Non-pigmented ciliary epithelial cell (primary cell): ENCODE measurements at places on chromosomes 6 and 20.
A peak's percentile ranks its signal among the peaks of the same experiment; 100 is the strongest.

- no peak for DNase-seq
Measured at GRCh38 chr20:21826976-21827375, 121.5 kb downstream of the PAX1 start.

DNA sequence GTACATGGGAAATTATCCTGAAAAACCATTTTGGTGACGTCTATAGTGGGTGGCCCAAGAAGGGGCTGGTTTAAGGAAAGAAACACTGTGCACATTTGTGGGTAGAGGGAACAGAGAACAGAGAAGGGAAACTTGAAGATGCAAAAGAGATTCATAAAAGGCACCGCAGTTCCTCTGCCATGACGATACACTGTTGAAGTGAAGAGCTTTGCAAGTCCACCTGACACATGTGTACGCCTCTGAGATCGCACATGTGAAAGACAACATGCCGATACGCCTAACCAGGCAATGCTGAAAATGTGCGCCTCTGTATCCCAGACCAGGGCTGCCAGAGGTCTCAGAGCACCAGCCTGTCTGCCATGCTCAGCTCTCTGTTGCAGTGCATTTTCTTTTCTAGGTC is 180.9 kb downstream of the KIF16B start:
- DNase-seq, result no peak

- no peak for DNase-seq
Measured at GRCh38 chr6:161586887-161587286, 313.0 kb upstream of the AGPAT4 start.

GRCh38 chr6:170008294-170008785 is 256.9 kb downstream of the ERMARD start:
- DNase-seq, result no peak

- no peak for DNase-seq
Measured at GRCh38 chr6:50995036-50995435, 176.4 kb downstream of the TFAP2B start.

GRCh38 chr20:2738331-2739041 is 45.9 kb downstream of the EBF4 start:
- no peak for DNase-seq

DNA sequence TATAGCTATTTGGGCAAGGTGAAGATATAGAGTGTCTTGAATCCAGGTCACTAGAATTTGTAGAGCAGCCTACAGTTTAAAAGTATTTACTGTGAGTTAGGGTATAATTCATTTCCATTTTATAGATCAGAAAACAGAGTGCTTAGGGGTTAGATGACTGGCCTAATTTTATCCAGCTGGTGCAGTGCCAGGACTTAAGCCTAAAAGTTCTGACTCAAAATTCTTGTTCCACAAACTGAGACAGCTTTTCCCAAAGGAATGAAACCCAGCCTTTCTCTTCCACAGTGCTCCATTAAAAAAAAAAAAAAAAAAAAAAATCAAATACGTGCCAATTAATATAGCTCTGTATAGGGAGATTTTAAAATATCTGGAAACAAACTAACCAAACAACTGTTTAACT is 441.0 kb upstream of the MARCKS start:
- no peak for DNase-seq

GRCh38 chr6:25297039-25297441 is 17.9 kb downstream of the CARMIL1 start:
- no peak for DNase-seq

DNA sequence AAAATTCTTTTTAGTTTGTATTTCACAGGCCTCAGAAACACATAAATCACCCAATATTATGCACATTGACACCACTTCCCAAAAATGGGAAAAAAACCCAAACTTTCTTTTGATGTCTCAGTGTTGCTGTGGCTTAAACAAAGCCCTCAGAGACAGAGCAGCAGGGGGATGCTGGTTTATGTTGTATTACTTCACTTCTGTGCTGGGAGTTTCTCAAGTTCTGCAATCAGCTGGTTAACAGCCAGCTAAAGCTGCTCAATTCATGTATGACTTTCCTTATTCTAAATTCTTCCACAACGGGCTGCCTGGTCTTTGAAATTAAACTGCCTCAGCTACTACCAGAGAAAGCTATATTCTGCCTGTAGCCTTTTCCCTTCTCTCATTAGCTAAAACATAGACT is 5.6 kb downstream of the FILIP1 start:
- no peak for DNase-seq

DNA sequence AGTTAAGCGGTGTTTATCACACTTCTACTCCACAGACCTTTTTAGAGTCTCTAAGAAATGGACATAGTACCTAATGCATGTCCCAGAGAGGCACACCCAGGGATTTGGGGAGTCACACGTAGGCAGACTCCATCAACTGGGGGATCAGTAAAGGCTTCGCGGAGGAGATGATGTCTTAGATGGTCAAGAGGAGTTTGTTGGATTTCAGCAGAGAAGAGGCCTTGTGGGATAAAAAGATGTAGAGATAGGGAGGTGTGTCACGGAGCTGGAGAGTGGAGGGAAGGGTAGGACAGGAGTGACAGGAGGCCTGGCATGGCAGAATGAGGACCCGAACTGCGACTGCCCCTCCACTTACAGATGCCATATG is 9.1 kb downstream of the DYNLRB1 start:
- DNase-seq, result no peak

- no peak for DNase-seq
Measured at GRCh38 chr6:43339168-43339567, 30.3 kb downstream of the ZNF318 start.

GRCh38 chr6:37631295-37631694 is 66.4 kb downstream of the MDGA1 start:
- DNase-seq, result no peak

- DNase-seq, result peak; percentile 54
Measured at GRCh38 chr6:157323966-157324300, 614 bp upstream of the TMEM242 start.

DNA sequence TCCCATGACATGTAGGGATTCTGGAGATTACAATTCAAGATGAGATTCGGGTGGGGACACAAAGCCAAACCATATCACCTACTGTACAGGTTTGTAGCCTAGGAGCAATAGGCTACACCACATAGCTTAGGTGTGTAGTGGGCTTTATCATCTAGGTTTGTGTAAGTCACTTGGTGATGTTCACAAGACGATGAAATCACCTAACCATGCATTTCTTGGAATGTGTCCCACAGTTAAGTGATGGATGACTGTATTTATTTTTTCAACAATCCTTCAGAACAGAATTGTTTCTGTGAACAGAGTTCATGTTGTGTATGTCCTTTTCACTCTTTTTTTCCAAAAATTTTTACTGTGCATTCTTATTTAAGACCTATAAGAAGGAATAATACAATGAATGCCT is 76.1 kb downstream of the DTD1 start:
- DNase-seq, result no peak

- DNase-seq, result no peak
Measured at GRCh38 chr6:138614151-138614550, 114.9 kb upstream of the NHSL1 start.

DNA sequence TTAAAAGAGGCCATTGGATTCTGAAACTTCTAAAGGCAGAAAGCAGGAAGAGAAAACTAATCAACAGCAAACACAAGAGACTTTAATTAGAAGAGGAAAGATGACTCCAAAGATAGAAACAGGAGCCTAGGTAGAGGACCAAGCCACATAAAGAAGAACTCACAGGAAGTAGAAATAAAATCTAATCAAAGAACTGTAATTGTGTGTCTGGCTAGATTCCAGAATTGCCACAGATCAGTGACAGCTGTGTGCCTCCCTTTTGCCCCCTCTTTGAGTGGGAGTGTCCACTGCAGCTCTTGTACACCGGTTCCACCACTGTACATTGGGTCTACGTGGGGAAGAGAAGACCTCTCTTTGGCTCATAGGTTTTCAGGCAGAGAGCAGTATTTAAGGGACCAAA is 22.3 kb upstream of the THEMIS start:
- no peak for DNase-seq

DNA sequence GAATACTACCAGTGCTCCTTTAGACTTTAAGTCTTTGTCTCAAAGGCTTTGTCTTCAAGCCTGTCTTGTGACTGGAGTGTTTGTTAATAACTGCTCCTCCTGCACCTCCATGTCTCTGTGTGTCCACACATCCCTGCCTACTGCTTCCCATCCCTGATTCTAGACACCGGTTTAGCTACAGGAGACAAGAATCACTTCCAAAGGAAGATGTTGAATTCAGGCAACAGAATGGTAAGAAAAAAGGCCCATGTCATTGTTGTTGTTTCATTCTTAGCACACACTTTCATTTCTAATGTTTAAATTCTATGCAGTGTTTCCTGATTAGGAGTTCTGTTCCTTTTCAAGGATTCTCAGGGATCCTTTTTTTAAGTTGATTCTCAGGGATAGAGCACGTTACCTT is 293.6 kb upstream of the STXBP5 start:
- no peak for DNase-seq

DNA sequence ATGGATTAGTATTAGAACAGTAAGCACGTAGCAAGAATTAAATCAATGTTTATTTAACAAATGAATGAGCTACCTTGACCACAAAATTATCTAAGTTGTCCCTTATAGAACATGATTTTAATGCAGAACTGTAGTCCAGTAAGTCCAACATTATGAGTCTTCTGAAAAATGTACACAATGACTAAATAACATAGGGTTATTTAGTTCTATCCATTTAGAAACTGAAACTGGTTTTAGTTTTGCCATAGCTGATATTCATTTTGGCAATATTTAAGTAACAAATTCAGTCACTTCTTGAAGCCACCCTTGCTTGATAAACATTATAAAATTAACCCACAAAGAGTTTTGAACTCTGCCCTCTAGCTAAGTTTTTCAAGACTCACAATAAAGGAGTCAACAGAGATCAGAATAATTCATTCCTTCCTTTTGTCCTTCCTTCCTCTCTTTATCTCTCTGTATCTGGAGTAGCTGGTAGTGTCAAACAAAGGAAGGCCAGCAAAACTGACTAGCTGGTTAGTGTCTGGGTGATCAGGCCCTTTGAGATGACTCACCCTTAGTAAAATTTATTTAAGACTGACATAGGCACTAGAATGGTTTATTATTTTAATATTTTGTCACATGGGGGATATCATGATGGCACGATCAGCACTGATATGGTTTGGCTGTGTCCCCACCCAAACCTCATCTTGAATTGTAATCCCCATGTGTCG is 115.1 kb downstream of the BTBD9 start:
- DNase-seq, result no peak

DNA sequence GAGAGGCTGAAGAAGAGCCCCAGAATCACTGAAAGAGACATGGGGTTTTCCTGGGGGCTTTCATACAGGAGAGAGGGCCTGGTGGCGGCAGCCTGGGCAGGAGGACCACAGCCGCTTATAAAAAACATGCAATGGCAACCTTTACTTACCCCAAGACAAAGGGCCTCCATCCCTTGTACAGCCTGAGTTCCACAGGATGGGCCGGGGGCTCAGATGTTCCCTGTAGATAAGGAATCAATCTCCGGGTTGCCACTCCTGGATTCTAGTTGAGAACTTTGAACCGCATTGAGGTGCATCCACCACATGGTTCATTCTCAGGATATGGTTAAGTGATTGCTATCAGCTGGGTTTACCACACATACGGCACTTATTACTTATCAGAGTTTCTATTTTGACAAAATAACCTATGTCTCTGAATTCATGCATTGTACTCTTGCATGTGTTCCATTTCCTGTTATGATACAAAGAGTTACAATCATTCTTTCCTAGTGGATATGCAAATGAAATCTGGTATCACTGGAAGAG is 677.6 kb downstream of the KIF16B start:
- no peak for DNase-seq

DNA sequence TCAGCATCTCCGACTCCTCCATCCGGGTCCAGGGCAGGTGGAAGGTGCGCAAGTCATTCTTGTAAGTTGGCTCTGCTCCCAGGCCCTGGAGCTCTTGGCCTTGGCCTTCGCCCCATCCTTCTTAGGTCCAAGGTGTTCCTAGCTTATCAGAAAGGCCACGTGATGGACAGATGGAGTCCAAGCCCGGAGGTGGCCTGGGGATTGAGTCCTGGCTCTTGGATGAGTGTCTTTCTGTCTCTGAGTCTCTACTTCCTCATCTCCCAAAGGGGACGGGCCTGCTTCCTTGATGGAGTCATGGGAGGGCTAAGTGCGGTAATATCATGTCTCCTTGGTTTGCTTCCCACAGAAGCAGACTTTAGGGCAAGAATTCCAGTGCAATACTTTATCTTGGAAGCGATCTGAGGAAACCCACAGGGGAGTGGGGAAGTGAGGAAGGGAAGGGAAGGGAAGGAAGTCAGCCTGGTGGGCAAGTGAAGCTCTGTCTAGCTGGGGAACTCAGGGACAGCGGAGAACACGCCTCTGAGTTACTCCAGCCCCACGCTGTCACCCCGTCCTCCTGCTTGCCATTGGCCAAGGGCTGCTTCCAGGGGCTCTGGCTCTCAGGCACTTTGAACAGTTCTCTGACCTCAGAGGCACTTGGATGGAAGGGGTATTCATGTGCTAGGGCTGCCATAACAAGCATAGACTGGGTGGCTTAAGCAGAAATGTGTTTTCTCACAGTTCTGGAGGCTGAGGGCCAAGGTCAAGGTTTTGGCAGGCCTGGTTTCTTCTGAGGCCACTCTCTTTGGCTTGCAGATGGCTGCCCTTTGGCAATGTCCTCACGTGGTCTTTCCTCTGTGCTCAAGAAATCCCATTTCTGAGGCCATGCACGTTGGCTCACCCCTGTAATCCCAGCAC is 4.8 kb downstream of the LBP start:
- no peak for DNase-seq

DNA sequence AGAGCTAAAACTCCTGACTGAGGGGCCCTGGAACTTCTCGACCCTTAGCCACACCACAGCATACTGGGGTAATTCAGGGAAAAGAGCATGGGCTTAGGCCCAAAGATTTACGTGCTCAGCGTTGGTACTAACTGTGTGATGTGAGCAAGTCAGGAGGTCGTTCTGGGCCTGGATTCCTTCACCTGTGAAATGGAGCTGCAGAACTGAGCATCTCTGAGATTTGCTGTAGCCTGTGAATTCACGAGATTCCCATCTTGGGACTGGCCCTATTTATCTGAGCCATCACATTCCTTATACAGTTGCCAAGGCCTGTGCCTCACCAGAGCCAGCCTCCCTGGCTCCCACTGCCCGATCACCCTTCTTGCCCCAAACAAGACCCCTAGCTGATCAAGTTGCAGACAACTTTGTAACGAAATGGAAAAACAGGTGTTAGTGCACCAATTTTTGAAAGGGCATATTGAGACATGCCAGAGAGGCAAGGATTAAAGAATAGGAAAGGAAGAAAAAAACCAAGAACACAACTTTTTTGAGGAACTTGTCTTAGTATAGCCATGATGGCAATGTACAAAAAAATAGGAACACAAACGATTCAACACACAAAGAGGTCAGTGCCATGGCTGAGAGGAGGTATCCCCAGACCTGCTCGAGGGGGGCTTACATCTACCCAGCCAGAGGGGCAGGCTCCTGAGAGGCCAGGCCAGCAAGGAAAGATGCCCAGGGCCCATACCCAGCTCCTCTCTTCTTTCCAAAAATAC is 323.0 kb upstream of the JARID2 start:
- DNase-seq, result no peak

- no peak for DNase-seq
Measured at GRCh38 chr20:37972256-37973058, 60.8 kb downstream of the TTI1 start.

- DNase-seq, result no peak
Measured at GRCh38 chr6:5670811-5671561, 335.7 kb downstream of the NRN1 start.
